ENCODE measurements at places on chromosomes 6 and 20.

DNA sequence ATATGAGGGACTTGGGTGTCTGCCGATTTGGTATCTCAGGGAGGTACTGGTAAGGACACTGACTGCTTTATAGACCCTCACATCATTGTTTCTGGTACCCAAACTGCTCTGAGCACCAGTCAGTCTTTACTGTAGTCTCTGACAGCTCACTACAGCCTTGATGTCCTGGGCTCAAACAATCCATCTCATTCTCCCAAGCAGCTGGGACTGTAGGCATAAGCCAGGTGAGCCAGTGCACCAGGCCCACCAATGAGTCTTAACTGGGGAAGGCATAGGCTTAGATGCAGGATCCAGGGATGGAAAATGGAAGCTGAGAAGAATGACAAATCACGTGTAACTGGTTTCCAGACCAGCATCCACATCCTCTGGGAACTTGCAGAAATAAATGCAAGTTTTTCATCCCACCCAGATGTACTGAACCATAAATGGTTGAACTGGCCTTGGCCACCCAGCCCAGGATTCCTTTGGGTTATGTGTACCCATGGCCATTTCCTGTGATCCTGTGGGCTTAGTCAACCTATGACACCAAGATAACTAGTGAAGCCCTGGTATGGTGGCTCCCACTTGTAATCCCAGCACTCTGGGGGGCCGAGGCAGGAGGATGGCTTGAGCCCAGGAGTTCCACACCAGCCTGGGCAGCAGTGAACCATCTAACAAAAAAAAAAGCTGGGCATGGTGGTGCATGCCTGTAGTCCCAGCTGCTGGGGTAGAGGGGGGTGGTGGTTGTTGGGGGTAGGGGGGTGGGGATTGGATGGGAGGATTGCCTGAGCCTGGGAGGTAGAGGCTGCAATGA, 5.8 kb downstream of the TUBB start:
- peak; percentile 76 for DNase-seq

DNA sequence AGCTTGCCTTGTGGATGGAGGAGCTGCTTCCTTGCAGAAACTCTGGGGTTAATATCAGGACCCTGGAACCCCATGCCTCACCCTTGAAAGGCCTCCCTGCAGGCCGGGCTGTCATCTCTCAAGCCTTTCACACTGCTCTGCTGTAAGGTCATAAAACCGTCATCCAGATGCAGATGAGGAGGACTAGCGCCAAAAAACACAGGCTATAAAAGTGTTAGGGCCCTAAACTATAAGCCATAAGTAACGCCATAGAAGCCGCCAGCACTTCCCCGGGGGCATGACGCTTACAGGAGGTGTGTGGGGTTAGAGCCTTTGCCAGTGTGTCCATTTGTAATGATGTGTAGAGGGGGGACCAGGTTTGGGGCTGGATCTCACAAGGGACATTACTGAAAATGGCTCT, 47.6 kb downstream of the CDH4 start:
- no peak for DNase-seq

- DNase-seq = no peak
Measured at GRCh38 chr6:27685279-27685678, 212.4 kb upstream of the ZNF184 start.

GRCh38 chr6:167089243-167090142, 33.4 kb upstream of the CCR6 start:
- DNase-seq = no peak

- DNase-seq = no peak
Measured at GRCh38 chr20:49635166-49635565, 67.2 kb upstream of the PTGIS start.

- no peak for DNase-seq
Measured at GRCh38 chr20:48624315-48625020, 203.3 kb downstream of the PREX1 start.

GRCh38 chr6:27183060-27183832, 64.3 kb upstream of the PRSS16 start:
- DNase-seq = no peak

DNA sequence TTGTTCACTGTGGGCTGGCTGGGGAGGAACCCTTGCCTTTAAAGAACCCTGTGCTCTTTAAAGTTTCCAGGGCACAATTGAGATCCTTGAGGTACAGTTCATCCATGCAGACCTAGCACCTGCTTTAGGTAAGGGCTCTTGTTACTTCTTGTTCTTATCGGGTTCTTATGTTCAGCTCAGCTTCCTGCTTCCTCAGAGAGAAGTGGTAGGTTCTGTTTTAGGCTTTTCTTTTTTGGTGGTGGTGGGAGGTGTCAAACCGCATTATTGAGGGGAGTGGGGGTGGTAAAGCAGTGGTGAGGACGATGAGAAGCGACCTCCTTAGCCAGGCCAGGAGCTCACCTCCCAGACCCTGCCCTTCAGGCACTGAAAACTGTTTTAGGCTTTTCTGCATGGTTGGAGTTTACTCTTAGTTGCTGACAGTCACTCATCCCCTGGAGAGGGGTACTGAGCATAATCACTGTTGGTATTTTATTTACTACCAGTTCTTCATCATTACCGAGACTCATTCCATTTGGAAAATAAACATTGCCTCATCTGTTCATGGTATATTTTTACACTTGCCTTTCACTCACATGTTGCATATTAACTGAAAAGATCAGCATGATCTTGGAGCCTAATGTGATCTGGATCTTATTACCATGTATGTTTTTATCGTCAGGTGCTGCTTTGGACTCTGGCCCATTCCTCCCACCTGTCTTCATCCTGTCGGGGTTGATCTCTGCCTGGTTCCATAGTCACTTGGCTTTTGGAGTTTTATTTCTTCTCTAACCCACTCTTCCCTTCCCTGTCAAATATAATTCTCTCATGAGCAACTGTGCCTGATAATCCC, 35.4 kb downstream of the SLC16A10 start:
- DNase-seq = no peak

GRCh38 chr6:167779993-167780655, 46.6 kb upstream of the AFDN start:
- no peak for DNase-seq

DNA sequence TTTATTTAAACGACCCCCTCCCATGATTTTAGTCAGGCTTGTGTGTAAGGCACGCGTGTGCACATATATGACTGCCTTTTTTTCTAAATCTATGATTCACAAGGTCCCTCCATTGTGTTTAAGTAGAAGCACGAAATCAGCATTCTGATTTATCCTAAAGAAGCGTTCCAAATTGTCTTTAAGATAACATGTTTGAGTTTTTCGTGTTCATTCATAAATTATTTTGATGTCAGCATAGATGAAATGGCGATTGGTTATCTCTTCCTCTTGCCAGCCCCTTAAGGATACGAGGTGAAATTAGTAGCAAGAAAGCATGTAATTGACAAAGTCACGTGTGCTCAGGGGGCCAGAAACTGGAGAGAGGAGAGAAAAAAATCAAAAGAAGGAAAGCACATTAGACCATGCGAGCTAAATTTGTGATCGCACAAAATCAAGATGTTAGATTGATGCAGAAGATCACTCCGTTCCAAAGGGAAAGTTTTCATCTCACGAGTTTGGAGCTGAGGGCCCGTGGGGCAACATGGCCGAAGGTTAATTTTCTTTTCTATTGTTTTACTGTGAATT, at the start of gene LIN28B:
LIN28B (plus strand) TSS at position 377 of the 564 bp plus-strand sequence; CDS start at position 521, 144 bp downstream.
- no peak for DNase-seq

DNA sequence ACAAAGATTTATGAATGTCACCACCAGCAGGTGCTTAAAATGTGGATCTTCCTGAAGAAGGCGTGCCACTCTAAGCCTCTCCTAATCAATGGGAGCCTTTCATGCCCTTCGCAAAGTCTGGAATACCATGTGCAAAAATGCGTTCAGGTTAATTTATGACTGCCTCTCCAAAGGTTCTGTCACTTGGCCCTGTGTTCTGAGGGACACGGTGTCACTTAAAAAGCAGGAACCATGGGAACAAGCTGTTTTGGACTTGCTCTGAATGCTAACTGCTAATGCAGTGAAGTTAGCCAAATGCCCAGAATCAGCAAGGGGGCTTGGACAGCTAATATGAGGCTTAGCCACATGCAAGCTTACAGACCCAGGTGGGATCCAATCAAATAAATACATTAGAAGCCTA, 250.3 kb downstream of the TSHZ2 start:
- no peak for DNase-seq

DNA sequence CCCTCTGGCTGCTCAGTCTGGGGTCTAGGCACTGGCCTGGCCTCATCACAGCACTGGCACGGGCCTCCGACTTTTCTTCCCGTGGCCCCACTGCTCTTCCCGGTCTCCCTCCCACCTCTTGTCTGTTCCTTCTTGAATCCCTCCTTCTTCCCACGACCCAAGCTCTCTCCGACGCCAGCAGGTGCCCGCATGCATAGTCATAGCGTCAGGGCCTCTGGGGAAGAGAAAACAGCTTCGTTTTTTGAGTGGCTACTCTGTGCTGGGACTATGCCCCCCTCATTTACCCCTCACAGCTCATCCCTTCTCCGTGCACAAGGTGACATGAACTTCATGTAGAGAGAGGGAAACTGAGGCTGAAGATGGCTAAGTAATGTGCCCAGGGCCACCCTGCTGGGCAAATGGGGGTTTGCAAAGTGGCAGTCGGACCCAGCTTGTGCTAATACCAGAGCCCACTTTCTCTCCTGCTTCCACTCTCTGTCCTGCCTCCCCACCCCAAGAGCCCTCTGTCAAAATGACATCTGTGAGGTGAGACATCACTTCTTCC, 59.2 kb downstream of the SYNJ2 start:
- no peak for DNase-seq

- no peak for DNase-seq
Measured at GRCh38 chr6:136611746-136612145, 61.5 kb upstream of the MAP7 start.

GRCh38 chr6:113824411-113824810, 32.7 kb upstream of the MARCKS start:
- DNase-seq = no peak

- DNase-seq = no peak
Measured at GRCh38 chr20:32474717-32474966, 110.5 kb downstream of the NOL4L start.

DNA sequence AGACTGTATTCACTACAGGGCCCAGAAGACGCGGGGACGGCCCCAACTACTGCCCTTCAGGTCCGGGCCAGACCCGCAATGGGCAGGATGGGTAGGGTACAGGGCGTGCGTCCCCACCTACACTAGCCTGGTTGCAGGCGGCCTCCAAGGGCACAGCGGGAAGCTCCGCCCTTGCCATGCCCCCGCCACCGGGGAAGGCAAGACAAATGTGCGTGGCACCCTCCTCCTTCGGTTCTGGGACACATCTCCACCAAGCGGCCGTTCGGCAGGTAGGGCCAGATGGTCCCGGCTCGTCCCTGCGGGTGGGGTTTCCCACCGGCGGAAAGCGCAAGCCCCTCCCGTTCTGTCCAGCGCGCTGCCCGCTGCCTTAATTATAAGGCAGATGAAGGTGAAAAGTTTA, 5.6 kb downstream of the NXT1 start:
- peak; percentile 73 for DNase-seq

DNA sequence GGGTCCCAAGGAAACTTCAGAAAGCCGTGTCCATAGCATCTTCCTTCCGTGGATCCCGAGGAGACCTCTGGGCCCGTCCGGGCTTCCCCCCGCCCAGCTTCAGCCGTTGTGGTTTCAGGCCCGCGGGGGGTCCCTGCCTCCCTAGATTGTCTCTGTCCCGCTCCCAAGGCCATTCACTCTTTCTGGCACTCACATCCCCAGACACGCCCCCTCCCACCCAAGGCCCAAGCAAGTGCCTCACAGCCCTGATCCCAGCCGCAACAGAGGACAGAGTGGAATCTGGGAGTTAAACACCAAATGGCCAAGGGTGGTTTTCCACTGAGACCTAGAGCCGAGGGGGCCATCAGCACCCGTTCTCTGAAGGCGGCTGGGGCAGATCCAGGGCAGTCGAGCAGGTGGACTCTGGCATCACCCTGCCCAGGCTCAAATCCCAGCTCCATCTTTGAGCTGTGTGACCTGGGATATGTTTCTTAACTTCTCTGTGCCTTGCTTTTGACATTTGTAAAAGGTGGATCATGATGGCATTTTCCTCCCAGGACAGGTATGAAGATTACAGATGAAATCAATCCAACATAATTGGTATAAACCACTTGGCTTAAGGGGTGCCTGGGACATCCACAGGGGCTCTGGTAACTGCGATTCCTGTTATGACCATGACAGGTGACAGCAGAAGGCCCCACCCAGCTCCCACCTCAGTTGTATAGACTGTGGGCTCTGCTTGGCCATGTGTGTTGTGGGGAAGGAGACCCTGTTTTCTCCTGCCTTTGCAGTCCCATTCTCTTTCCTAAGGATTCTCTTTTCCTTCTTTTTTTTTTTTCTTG, 48.1 kb downstream of the CTCFL start:
- DNase-seq = no peak

DNA sequence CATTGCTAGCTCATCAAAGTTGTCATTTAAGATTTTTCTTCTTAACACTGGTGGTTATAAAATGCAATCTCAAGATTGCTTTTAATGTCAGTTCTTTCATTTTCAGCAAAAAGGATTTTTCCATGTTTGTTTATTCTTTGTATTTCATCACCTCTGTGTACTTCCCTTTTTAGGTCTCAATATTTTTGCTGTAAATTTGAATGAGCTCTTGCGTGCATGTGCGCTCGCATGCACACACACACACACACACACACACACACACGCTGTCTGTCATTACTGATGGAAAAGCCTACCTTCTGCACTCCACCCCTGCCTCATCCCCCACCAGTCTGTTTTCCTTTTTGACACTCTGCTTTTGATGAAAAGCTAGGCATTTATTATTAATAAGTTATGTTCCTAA, 85.3 kb upstream of the FYN start:
- no peak for DNase-seq

DNA sequence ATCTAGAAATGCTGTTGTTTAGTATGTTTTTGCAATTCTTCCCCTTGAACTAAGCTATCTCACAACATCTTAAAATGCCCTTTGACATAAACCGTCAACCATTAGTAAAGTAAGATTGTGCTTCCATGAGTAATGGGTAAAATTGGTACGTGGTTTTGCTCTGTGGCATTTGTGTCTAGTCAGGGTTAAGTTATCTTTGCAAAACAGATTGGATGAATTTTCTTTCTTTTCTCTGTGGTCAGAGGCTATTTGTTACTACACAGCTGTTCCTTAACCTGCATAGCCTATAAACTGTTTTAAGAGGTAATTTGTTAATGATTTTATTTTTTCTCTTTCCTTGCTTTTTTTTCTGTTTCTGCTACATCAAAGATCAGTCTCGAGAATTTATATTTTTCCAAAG, 75.4 kb downstream of the RPP40 start:
- DNase-seq = no peak

DNA sequence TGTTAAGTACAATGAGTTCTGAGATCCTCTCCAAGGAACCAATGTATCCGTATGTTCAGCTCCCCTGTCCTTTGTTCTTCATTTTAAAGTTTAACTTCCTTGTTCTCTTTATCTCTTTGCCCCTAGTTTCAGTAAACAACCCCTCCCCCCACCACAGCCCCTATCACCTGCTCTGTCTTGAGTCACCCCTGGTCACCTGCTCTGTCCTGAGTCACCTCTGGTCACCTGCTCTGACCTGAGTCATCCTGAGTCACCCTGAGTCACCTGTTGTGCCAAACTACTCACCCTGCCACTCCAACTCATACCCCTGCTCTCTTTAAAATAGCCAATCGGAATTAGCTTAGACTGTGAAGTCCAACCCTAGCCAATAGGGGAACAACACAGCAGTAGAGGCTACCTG, 288.7 kb upstream of the CDYL start:
- DNase-seq = no peak
